Kidney epithelial cell (primary cell): ENCODE measurements at places on chromosomes 12 and 14. TPM values are rescaled to one million over a fixed set of nuclear protein-coding genes. Genes with fewer than 3 reads are reported as not detected.

The PTPRR gene
- 2.3 and 2.8 TPM in 2 replicates for total RNA-seq

The HOXC12 gene
- not detected in 2 replicates for total RNA-seq

DNA sequence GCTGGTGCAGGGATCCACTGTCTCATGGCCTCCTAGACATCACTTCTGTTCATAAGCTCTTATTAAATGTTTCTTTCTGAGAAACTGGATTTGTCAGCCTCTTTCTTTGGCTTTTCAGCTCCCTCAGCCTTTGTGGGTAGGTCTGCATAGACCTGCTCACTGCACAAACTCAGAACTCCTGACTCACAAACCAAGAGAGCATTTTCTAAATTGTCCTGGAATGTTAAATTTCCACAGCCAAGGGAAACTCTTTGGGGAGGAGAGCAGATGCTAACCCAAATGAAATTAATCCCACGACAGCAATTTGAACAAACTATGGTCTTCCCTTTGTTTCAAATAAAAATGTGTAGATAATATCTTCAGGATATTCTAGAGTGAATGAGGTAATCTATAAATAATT lies 19.5 kb upstream of the CERS5 start:
- no peak for DNase-seq

The SLC6A13 gene
- total RNA-seq, result not detected in 2 replicates

GRCh38 chr12:40224439-40225291 lies at the start of gene LRRK2:
Gene LRRK2, plus strand, starts transcription at chr12:40224997. Its CDS starts 135 bp downstream, at chr12:40225132.
- no peak for DNase-seq

- peak; percentile 75 for DNase-seq
These were observed 1494.7 kb upstream of the TMEM132C start for GRCh38 chr12:126772171-126772864.

DNA sequence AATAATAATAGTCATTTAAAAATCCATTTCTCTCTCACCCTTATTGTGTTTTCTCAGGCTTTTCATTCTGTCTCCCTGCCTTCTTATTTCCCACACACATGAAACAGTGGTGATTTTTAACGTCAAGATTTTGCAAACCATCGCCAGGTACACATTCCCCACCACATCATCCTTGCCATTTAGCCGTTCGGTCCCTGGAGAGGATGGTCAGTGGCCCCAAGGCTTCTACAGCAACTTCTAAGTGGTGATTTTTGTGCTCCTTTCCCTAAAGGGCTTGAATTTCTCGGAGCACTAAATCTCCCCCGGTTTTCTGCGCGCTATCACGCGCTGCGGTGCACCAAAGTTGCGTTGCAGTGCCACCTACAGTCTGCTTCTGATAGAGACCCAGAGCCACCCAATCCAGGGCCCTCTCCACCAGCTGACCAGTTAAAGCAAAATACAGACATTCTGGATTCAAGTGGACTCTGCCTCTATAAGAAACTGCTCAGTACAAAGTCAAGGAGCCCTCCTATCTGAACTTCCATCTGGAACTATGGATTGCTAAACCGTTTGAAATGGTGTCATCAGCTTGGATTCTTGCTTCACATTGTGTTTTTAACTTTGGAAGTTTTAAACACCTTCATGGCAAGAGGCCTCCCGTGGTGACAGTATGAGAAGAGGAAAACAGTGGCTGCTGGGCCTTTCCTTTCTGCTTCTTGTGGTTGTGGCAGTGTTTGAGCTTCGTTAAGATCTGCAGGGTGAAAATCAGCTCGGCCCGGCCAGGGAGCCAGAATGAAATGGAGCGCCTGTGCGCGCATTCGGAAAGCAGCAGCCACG lies 234.0 kb downstream of the SPTSSA start:
- DNase-seq, result no peak
